ENCODE measurements at places on chromosomes 1 and 21.

GRCh38 chr1:91776068-91776794 lies 109.7 kb downstream of the TGFBR3 start:
- no peak for DNase-seq

DNA sequence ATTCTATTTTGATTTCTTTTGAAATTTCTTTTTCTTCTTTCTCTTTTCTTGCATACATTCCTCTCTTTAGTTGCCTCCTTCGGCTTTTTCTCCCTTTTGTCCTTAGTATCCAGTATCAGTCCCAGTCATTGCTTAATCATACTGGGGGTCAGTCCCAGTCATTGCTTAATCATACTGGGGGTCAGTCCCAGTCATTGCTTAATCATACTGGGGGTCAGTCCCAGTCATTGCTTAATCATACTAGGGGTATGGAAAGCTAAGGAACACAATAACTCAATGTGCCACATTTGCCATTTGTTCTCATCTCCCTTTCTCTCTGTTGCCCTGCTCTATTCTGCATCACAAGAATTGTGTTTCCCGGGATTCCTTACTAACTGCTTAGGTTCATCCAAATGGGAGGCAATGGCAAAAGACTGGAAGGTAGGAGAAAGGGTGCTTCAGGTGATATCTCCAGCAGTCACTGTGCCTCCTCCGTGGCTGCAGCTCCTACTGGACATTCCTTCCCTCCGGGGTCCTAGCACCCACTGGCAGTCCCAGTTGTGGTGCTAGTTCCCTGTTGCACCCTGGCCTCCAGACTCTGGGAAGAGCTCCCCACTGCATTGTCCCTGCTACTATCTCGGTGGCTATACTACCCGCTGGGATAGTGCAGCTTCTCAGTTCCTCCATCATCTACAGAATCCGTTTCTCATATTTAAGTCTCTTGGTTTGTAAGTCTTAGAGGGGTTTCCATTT lies 32.6 kb upstream of the LAMC1 start:
- peak; percentile 45 for DNase-seq

GRCh38 chr1:101003012-101003650 lies 22.5 kb downstream of the DPH5 start:
- no peak for DNase-seq

DNA sequence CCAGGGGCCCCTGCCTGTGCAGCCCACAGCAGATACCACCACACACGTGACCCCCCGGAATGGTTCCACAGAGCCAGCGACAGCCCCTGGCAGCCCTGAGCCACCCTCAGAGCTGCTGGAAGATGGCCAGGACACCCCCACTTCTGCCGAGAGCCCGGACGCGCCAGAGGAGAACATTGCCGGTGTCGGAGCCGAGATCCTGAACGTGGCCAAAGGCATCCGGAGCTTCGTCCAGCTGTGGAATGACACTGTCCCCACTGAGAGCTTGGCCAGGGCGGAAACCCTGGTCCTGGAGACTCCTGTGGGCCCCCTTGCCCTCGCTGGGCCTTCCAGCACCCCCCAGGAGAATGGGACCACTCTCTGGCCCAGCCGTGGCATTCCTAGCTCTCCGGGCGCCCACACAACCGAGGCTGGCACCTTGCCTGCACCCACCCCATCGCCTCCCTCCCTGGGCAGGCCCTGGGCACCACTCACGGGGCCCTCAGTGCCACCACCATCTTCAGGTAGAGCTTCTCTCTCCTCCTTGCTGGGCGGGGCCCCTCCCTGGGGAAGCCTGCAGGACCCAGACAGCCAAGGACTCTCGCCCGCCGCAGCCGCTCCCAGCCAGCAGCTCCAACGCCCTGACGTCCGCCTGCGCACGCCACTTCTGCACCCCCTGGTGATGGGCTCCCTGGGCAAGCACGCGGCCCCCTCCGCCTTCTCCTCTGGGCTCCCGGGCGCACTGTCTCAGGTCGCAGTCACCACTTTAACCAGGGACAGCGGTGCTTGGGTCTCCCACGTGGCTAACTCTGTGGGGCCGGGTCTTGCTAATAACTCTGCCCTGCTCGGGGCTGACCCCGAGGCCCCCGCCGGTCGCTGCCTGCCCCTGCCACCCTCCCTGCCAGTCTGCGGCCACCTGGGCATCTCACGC lies 51.0 kb downstream of the COL18A1 start:
- DNase-seq: no peak

DNA sequence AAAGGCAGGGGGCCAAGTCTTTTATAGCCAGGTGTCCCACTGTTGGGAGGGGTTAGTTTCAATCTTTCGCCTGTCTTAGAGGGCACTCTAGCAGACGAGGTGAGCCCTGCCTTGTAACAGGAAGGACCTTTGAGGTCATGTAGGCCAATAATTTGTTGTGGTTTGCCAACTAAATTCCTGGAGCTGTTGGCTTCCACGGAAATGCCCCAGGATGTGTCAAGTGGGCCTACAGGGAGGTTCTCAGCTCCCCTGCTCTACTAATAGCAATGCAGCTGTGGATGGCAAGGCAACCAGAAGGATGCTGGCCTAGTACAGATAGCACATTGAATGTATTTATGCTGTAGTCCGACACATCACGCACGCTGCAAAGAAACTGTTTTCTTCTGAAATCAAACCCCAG lies 22.3 kb upstream of the CASQ2 start:
- no peak for DNase-seq

GRCh38 chr1:208192995-208193394 lies 51.2 kb downstream of the PLXNA2 start:
- peak; percentile 84 for DNase-seq

GRCh38 chr1:248618878-248619277 lies 16.0 kb downstream of the OR2T11 start:
- DNase-seq: peak; percentile 4

DNA sequence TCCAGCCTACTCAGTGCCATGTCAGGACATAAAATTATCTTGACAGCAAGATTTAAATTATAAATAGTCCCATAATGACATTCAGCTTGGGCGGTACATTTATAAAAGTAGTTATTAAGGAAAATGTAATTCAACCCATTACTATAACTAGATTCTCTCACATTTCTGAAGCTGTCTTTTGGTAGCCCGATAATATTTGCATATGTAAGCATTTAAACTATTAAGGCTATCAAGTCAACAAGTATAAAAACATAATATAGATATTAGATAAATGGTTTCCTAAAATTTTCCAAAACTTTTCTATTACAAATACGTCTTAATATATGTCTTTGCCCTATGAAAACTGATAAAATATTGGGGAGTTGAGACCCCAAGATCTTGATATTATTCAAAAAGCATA lies 21.6 kb upstream of the GPR52 start:
- no peak for DNase-seq

DNA sequence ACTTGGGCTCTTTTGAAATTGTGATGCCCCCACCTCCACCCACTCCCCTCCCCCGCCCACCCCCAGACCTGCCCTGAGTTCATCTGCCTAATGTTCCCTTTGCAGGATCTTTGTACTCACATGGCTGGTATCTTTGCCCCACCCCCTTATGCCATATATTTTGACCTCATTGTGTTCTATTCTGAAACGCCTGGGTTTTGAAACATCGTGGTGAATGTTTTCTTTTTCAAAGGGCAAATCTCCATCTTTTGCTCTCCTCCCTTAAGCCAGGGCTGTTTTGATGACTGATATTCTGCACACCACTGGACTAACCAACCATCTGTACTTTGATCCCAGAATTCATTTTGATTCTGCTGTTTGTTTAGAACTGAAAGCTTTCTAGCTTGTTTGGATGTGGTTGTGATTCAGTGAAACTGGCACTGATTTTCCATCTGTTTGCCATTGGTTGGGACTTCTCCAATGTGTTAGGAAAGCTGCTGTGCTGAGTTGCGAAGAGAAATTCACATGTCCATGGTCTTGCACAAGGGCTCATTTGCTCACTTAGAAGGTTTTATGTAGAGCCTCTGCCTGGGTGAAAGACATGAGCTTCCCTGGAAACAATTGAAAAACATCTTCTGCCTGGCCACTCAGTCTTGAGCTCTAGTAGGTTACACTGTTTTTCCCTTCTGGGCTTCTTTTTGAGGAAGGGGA lies 16.5 kb downstream of the SMAP2 start:
- peak; percentile 96 for DNase-seq

GRCh38 chr21:31198575-31198974 lies 145.5 kb downstream of the TIAM1 start:
- DNase-seq: peak; percentile 59

- DNase-seq: no peak
Measured at GRCh38 chr1:173925306-173926242, 8.4 kb upstream of the SERPINC1 start.

DNA sequence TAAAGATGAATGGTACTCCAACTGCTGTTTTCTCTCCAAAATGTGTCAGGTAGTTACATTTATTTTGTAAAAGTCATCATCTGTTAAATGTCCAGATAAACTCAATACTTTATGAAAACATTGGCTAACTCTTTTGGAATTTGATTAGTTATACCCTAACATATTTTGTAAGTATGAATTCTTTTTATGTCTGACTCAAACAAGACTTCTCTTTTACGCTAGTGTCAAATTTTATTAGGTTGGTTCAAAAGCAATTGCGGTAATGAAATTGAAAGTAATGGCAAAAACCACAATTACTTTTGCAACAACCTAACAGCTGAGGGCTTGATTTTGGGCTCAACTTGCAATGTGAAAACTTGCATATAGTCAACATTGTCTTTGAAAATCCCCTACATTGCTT lies 41.0 kb upstream of the USP25 start:
- peak; percentile 73 for DNase-seq

DNA sequence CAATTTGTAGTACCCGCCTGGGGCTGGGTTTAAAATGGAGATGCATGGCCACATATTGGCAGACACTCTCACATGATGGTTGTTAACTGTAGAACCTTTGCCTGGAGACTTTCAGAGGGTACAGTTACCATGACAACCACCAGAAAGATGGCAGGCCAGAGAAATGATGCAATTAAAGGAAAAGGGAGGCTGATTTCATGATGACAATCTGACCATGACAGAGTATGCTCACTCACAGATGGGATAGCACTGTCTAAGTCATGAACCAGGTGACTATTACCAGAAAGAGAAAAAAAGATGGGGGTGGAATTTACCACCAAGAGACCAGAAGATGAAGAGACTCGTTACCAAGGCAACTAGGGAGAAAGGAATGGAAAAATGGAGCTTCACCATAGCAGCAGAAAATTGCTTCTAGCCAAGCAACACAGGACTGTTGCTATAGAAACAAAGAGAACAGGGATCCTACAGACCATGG lies 3.5 kb upstream of the TRIT1 start:
- no peak for DNase-seq

DNA sequence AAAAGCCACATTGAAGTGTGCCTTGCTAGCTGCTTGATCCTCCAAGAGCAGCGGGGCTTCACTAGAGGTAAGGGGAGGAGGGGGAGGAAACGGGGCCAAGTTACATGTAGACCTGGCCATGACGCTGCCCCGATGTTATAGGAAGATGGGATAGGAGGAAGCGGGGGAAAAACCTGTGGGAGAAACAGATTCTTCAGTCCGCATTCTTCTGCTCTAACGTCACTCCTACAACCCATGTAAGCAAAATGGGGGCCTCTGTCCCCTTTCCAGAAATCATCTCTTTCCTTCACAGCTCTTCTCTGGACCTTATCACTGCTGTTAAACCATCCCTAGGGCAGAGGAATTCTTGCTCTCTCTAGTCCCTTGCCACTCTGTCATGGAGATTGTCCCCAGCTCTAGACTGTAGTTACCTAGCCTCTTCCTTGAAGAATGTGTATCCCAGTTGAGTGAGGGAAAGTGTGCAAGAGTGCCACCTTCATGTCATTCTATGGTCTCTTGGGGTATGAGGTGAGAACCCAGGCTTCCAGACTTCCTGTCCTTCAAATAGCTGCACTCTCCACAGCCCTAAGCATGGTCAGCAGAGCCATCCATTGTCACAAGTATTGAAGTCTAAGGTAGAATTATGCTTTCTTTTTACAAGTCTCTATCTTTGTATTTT lies 11.4 kb downstream of the PLEKHO1 start:
- DNase-seq: no peak

- peak; percentile 92 for DNase-seq
Measured at GRCh38 chr1:192951691-192952460, 107.3 kb downstream of the UCHL5 start.

Data from iris pigment epithelial cell (primary cell).